ENCODE measurements at places on chromosomes 5 and 9.

- no peak for DNase-seq
These were observed 39.9 kb downstream of the RHOBTB3 start for GRCh38 chr5:95770830-95771708.

DNA sequence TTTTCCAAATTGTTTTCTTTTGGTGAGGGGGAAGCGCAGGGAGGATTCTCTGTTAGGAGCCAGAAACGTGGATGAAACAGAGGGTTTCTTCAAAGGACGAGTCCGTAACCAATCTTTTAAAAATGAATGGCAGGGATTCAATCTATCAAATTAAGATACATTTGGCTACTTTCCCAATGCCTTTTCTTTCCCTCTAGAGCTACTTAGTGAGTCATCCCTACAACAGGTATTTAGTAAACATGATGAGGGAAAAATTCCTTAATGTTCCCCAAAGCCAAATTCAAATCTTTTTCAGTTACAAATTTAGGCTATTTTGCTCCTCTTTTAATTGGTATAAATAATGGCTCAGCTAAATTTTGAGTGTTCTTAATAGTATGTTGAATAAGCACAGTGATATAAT is 366.4 kb upstream of the RIOK2 start:
- DNase-seq: no peak

- no peak for DNase-seq
These were observed 192.1 kb upstream of the RGMB start for GRCh38 chr5:98581112-98581997.

DNA sequence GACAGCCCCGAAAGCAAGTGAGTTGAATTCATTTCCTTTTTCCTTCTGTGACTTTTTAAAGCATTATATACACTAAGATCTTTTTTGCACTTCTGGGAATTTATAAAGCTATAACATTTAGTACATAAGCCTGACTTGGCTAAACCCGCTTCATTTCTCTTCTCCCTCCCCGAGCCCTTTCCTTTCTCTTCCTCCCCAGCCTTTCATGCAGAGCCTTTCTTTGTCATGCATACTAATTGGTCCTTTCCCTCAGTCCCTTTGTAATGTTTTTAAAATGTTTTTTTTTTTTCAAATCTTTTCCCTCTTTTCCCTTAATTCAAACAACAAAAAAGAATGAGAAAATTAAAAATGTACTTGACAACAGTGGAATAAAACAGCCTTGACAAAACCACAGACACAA is 246.4 kb downstream of the PSAT1 start:
- DNase-seq: no peak

- no peak for DNase-seq
These were observed 581.0 kb downstream of the TLE1 start for GRCh38 chr9:81108391-81108790.

DNA sequence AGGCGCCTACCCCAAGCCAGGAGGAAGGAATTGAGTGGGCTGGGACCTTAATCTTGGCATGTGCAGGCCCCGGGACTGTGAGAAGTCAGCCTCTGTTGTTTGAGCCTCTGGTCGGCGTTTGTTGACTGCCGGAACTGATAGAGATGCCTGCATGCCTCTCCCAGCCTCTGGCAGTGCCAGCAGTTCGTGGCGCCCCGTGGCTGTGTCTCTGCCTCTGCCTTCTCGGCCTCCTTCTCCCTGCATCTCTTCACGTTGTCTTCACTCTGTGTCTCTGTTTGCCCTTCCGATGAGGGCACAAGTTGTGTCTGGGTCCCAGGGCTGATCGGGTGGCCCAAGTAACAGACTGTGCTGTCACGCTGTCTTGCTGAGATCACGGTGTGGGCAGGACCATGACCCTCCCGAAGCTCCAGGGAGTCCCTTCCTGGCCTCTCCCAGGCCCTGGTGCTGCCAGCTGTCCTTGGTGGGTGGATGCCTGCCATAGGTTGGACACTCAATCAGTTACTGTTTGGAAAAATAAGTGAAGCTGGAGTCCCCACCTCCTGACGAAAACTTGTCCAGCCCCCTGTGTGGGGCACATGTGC is 133.5 kb upstream of the LPCAT1 start:
- no peak for DNase-seq

All from activated naive CD8-positive, alpha-beta T cell treated with anti-CD3 and anti-CD28 coated beads, Interleukin-2, amount 50 U/mL, for 16 hours (primary cell).